ENCODE measurements at places on chromosomes 7 and 10. TPM values are rescaled to one million over a fixed set of nuclear protein-coding genes. Genes with fewer than 3 reads are reported as not detected.

MUC12 gene
- not detected for total RNA-seq

INMT gene
- 0.05 TPM for total RNA-seq

- DNase-seq: no peak
These were observed 56.0 kb upstream of the ARHGAP21 start for GRCh38 chr10:24779737-24780136.

GRCh38 chr10:131094527-131095312 lies 216.8 kb downstream of the TCERG1L start:
- no peak for DNase-seq

GRCh38 chr7:15113752-15114151 lies 211.2 kb upstream of the DGKB start:
- DNase-seq: no peak

GRCh38 chr7:152862006-152862405 lies 102.5 kb downstream of the ACTR3B start:
- DNase-seq: no peak

GRCh38 chr7:150857276-150858055 lies 5.1 kb downstream of the AOC1 start:
- DNase-seq: no peak

DNA sequence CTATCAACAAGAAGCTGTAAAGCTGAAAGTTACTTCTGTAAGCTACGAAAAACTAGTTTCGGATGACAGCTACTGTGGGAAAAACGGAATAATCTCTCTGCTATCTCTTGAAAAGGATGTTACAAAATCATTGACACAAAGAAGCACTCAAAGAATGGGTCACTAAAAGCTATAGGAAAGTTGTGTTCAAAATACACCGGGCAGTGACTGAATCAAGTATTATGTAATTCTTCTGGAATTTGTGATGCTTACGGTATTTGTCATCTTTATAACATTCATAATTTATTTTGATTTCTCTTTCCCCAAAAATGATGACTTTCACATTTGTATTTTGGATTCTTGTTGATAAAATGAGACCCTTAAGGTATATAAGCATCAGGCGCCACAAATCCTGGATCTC lies 112.1 kb upstream of the KLF6 start:
- no peak for DNase-seq

DNA sequence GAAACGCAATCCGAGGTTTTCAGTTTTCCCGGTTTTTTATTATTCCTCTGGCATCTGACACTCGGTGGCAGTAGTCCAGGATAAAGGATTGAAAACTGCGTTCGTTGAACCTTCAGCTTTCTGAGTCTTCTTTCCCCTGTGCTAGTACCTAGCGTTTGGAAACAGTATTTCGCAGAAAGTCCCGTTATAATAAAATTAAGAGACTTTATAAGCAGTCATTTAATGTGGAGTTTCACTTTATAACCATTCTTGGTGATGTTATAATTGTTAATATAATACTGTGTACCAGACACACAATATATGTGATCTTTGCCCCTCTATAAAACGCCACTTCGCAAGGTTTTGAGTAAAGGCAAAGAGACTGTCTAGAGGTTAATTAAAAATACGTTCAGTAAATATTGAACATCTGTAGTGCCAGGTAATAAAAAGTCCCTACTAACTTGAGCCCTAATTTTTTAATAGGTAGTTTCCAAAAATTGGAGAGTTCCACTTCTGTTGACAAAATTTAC lies 874 bp downstream of the CISD1 start:
- DNase-seq: no peak

- DNase-seq: no peak
These were observed 322.3 kb downstream of the ZNF716 start for GRCh38 chr7:57772126-57772924.

GRCh38 chr7:27235387-27236311 lies 7.0 kb upstream of the EVX1 start:
- no peak for DNase-seq

DNA sequence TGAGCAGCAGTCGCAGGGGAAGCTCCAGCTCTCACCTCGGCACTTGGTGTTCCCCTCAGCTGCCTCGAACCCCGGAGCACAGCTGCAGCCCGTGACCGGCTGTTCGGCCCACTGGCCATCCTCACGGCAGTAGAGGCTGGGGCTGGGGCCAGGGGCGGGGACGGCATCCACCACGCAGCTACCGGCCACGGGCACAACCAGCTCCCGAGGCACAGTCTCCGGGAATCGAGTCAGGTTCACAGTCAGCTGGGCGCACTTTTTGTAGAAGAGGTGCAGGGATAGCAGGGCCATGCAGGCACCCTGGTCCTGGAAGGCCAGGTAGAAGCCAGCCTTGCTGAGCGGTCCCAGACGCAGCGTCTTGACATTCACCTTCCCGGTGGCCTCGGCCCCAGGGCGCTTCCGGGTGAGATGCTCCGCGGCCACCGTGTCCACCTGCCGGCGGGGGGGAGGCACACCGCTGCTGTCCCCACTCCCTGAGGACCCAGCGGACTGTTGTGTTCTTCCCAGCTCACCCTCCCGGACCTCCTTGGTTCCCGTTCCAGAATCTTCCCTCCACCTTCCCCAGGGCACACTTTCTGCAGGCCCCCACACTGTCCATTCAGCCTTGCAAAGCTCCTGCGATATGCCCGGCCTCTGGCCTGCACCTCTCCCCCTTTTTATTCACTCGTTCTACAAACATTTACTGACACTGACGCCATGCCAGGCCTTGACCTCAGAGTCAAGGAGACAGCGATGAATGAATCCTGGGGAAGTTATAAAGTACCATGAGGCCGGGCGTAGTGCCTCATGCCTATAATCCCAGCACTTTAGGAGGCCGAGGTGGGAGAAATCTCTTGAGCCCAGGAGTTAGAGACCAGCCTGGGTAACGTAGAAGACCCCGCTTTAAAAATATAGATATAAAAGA lies 4.8 kb downstream of the EPHB4 start:
- no peak for DNase-seq

GRCh38 chr10:120632942-120633341 lies 175.9 kb downstream of the PLPP4 start:
- DNase-seq: no peak

- peak; percentile 23 for DNase-seq
These were observed 141.7 kb downstream of the KAT6B start for GRCh38 chr10:74967911-74968666.

DNA sequence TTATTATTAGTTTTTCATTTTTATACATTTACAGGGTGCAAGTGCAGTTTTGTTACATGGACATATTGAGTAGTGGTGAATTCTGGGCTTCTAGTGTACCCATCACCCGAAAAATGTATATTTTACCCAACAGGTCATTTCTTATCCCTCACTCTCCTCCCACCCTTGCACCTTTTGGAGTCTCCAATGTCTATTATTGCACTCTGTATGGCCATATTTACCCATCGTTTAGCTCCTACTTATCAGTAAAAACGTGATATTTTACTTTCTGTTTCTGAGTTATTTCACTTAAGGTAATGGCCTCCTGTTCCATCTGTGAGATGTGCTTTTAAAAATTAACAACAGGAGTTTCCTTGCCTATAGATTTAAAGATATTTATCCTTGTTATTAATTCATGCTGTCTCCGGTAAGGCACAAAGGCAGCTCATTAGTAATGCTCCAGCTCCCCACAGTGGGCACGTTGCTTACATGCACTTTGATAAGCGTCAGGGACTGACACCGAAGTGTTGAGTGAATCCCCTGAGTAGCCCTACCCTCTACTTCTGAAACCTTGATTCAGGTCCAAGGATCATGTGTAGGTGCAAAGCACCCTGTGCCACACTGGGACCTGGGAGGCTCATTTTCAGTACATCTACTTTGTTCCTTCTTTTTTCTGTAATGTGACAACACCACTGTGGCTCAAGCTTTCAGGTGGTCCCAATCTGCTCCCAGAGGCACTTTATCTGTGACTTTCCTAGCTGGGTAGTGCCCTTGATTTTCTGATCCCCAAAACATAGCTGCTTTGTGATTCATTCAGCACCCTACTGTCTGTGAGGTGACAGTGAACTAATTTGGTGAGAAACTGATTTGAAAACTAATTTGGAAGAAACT lies 27.3 kb downstream of the HYAL4 start:
- peak; percentile 18 for DNase-seq

- DNase-seq: no peak
These were observed 10.1 kb upstream of the ADAP1 start for GRCh38 chr7:964401-965231.

DNA sequence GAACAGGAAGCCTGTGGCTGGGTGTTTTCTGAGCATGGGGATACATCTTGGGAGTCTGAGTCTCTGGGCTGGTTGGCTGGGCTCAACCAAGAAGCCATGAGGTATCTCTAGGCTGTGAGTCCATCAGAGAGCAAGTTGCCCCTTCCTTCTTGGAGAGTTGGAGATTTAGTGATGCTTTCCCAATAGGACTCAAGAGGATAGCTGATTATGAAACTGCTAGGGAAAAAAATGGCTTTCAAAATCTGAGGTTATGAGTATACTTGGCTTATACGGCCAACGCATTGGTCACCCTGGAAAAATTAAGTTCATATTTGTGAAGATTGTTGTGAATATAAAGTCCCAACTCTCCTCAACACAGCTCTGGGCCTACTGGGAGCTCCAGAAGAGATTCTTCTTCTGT lies 162.7 kb upstream of the KMT2E start:
- DNase-seq: no peak

DNA sequence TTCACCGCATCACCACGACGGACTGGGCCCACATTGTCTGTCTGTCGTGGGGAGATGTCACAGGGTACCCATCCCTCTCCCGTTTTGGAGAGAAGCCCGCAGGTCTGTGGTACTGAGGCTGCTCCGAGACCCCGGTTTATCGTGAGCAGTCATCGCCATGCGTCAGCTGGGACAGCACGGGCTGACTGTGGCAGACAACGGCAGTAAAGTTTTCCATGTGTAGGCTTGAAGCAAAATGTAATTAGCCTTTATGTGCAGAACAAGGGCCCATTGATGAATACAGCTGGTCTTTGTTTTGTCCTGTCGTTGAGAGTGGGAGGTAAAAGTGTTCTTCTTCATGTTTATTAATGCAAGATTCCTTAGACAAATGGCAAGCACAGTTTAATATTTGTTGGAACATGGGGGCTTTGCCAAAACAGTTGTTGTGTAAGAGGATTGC lies 167.4 kb upstream of the SH2B2 start:
- DNase-seq: no peak

DNA sequence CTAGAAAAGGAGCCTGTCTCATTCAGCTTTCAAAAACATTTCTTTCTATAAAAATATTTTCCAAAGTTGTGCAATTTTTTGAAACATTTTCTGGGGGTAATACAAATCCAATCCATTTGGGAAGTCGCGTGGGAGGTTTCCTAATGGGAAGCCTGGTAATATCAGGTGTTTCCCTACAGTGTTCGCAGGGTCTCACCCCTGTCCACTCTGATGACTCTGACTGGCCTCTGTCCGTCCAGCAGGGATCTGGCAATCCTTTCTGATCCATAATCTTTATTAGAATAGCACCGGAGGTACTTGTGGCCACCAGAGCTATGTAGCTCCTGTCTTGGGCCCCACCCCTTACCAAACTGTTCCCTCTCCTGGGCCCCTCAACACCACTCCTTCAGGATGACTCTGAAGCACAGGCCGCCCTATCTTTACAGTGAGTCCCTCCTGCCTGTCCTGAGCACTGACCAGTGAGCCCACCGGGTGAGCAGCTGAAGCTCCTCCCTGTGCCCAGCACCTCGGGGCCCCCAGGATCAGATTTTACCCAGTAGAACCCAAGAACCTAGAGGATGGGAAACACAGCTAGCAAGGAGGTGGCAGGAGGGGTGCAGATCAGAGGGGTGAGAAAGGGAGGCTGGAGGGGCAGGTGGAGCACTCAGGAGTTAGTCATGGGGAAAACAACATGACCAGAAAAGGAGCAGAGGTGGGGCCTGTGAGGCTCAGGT lies 84.8 kb downstream of the PTPRE start:
- DNase-seq: no peak

- no peak for DNase-seq
These were observed 743.0 kb downstream of the NRG3 start for GRCh38 chr10:82618007-82618406.

GRCh38 chr10:113661332-113661731 lies 2.5 kb downstream of the NRAP start:
- DNase-seq: no peak

DNA sequence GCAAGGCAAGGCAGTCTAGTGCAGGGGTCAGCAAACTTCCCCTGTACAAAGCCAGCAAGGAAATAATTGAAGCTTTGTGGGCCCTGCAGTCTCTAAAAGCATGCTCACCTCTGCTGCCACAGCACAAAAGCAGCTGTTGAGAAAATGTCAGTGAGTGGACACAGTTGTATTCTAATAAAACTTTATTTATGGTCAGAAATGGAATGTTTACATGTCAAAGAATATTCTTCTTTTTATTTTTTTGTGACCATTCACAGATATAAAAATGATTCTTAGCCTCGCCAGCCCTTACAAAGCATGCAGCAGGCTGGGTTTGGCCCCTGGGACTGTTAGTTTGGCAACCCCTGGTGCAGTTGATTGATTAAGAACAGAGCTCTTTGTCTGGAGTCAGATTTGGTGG lies 192.4 kb downstream of the BUB3 start:
- no peak for DNase-seq

GRCh38 chr10:94521276-94522250 lies 24.0 kb upstream of the HELLS start:
- no peak for DNase-seq

DNA sequence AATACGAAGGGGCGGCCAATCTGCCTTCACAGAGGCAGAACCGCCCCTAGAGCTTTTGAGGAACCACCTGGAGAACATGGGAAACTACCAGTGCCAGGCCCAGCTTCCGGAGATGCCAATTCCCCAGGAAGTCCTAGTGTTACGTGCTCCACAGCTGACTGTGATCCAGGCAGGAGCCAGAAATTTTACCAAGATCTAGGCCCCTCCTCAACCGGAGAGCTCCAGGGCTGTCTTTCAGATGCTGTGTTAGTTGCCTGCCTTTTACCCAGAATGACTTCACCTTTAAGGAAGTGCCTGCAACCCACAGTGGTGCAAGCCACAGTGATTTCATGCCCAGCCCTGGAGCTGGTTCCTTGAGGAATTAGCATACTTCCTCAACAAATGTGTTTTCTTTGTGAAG lies 62.9 kb downstream of the ELMO1 start:
- DNase-seq: no peak
